Stimulated activated CD4-positive, alpha-beta T cell treated with anti-CD3 and anti-CD28 coated beads, Interleukin-15, amount 100 ng/mL, for 24 hours (primary cell): ENCODE measurements at places on chromosomes 7 and 10.

DNA sequence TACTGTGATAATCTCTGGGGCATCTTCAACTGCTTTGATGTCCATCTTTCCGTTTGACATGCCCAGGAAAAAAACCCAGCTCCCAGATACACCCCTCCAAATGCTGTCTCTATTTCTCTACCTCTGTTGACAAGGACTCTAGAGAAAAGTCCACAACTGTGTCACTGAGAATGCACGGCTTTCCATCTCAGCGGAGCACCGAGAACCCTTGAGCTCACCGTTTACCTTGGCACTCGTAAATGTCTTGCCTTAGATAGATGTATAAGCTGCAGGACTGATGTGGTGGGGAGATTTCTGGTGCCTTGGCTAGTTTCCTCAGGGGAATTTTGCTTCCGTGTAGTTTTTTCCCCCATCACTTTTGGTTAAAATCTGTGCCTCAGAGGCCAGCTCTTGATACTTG is 7.4 kb upstream of the MAPK8 start:
- DNase-seq: no peak

DNA sequence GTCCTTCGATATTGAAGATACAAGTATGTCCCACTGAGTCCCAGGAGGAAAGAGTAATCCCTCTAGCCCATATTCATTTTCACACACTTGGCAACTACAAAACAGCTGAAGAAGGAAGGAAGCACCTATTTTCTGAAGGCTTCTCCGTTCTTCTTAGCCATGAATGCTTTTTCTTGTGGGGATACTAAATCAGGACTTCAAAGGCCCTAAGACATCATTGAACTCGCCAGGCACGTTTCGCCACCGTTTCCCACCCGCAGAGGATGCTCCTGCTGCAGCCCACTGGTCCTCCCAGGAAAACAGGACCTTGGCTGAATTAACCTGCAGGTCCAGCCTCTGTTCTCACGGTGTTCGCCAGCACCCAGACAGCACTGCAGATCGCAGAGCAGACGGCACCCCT is 561.5 kb downstream of the DNAJB6 start:
- no peak for DNase-seq

- DNase-seq: no peak
These were observed 70.7 kb upstream of the ANTXRL start for GRCh38 chr10:46216003-46216634.

DNA sequence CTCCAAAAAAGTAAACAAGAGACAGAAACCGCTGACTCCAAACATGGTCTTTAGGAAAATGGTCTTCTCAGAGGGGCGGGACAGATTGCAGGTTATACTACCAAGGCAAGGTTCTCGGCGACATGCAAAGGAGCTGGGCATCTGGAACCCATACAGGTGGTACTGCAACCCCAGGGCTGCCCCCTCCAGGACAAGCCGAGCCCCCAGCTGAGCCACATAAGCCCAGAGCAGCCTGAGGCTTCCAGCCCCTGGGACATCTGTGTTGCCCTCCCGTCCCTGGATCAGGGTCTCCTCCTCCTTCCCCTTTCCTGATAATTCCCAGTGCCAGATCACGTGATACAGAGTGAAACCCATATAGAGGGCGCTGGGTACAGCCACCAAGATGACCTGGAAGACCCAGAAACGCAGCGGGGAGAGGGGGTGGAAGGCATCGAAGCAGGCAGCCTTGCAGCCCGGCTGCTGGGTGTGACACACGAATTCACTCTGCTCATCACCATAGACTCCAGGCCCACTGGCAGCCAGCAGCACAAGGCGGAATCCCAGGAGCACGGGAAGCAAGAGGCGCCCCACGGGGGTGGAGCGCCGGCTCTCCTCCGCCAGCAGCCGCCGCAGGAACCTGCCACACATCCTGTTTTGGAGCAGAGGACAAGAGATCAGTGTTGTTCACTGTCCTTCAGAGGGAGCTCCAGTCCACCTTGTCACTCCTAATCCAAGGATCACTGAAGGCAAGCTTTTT is at the start of gene GJC3:
Gene GJC3, minus strand, starts transcription at position 627 of the 736 bp plus-strand sequence. Its CDS starts 0 bp downstream, at position 627.
- DNase-seq: peak; percentile 62

DNA sequence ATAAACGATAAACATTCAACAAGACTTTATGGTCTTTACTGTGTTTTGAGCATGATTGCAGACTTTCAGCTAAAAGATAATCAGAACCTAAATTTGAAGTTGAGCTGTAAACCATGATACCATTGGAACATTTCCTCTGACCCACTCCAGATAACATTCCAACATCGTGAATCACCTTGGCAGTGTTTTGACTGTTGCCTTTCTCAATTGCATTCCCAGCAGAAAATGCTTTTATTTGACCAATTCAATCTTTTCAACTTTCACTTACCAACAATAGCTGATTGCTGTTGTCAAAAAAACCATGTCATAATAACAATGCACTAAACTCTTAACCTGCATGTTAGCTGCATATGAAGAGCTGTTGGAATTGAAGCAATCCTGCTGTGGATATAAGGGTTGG is 165.5 kb downstream of the MDFIC start:
- no peak for DNase-seq

DNA sequence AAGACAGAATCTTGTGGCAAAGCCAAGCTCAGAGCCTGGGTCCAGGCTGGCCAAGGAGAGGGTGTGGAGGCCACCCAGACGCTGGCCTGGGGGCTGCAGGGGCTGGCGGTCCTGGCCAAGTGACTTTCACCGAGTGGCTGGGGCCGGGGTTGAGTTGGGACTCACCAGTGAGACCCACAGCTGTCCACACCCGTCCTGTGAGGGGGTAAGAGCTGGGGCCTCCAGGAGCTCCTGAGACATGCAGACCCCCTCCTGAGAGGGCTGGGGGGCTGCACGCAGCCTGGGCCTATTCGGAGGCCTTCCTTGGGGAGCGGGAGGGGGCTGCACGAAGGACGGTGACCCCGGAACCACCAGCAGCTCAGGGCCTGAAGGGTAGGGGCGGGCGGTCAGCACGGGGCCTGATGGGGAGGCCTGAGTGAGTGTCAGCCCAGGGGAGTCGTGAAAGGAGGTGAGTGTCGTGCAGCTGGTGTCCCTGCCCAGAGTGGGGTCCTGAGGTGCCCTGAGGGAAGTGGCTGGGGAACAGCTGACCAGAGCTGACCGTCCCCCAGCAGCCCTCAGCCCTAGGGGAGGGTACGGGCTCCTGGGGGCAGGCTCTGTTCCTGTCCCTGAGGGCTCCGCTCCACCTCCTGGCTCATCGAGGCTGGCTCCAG is 100.9 kb downstream of the FOXL3 start:
- DNase-seq: no peak

DNA sequence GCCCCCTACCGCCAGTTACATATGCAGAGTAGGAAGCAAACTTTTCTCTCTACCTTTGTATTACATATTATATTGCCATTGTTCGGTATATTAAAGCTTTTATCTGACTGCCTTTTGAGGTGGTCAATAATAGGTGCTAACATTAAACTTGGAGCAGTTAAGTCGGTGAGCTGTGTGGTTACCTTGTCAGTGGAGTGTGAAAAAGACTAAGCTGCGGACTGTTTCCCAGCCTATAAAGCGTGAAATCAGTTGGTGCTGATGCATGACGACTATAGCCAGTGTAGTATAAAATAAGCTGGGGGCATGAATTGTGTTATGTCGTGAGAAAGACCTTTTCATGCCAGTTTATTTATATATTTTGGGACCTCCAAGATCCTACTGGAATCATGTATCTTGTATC is 33.7 kb downstream of the R3HCC1L start:
- no peak for DNase-seq

- DNase-seq: no peak
These were observed 304.2 kb downstream of the PCDH15 start for GRCh38 chr10:54496852-54497251.

GRCh38 chr7:29988424-29989256 is 961 bp downstream of the SCRN1 start:
- DNase-seq: peak; percentile 35

DNA sequence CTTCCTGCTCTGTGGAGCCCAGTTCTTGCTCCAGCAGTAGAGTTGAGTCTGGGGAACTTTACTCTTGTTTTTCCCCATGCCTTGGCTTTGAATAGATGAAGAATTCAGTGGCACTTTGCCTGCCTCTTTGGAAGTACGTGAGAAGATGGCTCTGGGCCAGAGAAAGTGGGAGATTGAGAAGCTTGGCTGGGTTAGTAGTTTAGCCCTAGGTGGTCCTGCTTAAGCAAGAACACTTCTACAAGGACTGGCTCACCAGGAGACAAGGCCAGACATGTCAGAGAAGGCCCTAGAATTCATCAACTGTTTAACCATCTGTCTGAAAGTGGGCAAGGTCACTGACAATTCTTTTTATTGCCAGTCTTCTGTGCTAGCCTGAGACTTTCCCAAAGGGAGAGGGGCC is 410.3 kb downstream of the TYW1 start:
- no peak for DNase-seq

DNA sequence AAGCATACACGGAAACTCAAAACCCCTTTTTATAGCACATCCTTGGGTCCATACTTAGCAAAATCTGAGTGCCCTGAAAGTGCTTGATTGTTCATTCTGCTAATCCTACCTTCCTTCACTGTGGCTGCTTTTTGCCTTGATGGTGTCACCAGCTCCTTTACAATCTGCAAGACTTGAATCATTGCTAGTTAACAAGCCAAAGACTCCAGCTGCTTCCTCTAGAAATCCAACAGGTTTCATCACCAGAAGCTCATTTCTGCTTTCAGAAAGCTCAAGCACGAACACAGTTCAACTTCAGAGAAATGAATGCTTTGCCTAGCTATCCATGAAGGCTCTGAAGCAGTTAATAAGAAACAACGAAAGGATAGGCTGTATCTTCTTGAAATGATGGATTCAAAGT is 38.0 kb downstream of the USP6NL start:
- no peak for DNase-seq

DNA sequence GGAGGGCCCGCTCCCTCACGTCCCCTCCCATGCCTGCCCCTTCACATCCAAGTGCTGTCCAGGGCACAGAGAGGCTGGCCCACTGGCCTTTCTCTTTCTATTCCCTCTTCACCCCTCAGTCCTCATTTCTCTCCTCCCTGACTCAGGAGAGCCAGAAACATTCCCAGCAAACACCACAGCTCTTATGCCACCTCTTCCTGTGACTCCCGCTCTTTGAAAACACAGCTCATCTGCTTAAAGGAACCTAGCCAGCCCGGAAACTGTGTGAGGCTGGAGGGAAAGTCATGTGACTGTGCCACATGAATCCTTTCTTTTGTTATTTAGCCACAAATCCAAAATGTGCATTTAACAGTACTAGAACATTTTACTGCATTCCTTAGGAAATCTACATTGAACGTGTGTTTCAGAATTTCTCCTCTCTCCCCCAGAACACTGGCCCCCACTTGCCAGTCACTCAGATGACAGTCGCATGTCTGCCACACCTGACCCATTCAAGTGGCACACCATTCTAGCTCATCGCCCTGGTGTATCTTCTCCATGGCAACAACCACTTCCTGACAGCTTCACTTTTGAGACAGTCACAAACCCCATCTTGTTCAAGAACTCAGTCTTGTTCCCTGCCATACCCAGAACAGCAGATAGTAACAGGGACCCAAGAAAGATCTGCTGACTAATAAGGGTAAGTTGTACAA is 42.8 kb downstream of the GRB10 start:
- peak; percentile 53 for DNase-seq

DNA sequence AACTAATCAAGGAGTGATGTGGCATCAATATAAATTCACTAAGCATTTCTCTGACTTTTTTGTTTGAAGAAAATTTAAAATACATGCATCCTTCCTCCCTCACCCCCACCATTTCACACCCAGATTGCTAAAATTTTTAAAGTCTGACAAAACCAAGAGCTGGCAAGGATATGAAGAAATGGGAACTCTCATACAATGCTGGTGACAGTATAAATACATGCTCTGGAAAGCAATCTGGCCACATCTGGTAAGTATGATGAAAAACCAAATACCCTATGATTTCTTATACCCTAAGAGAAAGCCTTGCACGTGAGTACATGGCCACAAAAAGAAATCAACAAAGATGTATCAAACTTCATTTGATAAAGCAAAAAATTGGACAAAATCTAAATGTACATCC is 31.2 kb downstream of the P4HA1 start:
- DNase-seq: no peak

DNA sequence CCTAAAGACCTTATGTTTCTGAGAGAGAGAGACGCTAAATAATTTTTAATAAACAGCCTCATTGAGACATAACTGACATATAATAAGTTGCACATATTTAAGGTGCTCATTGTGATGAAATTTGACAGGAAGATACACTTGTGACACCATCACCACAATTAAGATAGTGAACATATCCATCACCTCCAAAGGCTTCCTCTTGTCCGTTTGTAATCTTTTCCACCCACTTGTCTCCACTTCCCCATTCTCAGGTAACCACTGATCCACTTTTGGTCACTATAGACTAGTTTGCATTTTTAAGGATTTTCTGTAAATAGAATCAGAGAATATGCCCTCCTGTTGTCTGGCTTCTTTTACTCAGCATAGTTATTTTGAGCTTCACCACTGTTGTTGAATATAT is 195.1 kb upstream of the WDR11 start:
- no peak for DNase-seq

GRCh38 chr7:97847791-97848190 is 24.4 kb downstream of the ASNS start:
- no peak for DNase-seq

DNA sequence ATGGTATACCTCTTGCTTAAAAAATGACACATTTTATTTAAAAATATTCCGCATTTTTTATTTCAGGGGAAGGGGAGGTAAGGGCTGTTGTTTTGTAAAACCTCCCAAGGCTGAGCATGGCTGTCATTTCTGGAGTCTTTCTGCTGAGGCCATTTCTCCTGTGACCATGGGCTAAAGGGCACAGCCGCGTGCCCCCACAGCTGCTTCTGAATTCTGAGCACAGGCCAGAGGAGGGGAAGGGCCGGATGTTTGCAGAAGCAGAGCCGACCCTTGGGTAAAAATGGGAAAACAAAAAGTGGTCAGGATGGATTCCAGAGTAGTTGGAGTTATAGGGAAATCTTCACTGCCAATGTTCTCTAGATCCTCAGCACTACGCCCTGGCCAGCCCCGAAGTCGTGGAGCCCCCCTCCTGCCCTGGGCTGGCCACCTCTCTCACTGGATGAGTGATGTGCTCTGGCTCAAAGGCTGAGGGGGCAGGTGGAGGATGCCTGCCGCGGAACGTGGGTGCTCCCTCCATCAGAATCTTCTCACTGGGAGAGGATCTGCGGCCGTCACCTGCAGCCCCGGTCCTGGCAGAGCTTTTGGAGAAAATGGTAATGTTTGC is 131.3 kb upstream of the ZEB1 start:
- DNase-seq: no peak

GRCh38 chr7:29764227-29764626 is 42.1 kb upstream of the WIPF3 start:
- no peak for DNase-seq

GRCh38 chr10:29555091-29555745 is 79.6 kb downstream of the SVIL start:
- no peak for DNase-seq

- no peak for DNase-seq
These were observed 88.2 kb downstream of the CHRM2 start for GRCh38 chr7:136956671-136957070.

GRCh38 chr10:70533189-70533558 is 54.6 kb downstream of the PALD1 start:
- no peak for DNase-seq
